ENCODE measurements at places on chromosomes 1 and 21.

- no peak for DNase-seq
These were observed 64.6 kb downstream of the SLC66A1 start for GRCh38 chr1:19376428-19377372.

DNA sequence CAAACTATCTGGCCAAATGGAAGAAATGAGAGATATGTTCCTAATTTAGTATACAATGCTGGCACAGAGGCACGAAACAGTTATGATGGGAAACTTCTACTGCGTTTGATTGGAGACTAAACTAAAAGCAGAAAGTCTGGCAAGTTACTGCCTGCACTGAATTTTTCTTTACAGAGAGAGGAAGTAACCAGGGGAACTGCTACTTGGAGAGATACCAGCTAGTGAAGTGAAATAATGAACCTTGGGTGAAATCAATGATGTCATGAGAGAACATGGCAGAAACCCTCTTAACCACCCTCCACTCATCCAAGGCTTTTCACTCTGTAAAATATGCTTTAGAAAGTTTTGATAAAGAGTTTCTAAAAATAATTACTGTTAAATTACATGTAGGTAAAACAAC is 29.3 kb downstream of the NIBAN1 start:
- DNase-seq, result no peak

- peak; percentile 11 for DNase-seq
These were observed 88.0 kb upstream of the SLFNL1 start for GRCh38 chr1:41109310-41110197.

DNA sequence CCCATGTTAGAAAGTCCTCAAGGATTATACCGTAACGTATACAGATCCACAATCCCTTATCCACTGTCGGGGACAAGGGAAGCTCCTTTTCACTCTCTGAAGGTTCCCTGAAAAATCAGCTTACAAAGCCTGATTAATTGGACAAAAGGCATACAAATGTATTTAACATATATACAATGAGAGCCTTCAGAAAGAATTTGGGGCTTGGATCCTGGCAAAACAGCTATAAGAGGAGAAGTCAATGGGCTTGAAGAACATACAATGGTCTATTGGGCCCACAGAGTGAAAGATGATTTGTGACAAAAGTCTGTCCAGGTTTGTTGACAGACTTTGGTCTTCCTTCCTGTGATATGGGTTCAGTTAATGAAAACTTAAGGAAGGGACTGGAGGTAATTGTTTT is 10.7 kb downstream of the TACSTD2 start:
- no peak for DNase-seq

GRCh38 chr1:3064901-3065300 is 4.1 kb upstream of the PRDM16 start:
- DNase-seq, result no peak

DNA sequence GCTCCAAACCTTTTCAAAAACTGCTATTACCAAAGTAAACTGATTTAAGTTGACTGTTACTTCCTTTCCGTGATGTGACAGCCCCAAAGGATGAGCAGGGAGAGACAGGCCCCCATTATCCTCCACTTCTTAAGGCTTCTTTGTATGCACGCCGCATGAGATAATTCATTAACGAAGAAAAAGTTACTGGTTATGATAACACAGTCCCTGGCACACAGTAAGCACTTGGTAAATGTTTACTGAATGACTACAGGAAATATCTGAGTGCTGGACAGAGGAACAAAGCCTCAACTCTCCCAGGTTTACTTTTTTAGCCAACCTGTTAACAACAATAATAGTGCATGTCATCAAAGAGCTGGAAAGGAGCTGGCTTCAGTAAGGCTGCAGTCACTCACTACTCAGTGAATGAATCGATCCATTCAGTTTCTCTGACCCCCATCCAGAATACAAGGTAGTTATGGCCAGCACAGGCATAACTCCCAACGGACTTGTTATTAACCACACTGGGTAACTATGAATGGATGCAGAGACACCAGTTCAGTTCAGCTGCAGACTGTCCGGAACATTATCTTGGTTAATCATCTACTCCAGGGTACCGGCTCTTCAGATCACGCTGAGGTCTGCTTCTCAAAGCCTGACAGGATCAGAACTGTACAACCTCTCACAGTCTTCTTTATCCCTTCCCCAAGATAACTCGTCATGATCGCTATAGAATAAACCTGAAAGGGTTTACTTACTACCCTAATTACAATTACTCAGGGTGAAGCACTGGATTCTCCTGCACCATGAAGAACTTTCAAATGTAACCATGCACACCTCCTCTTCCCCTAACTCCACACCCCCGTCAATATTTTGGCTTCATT is 58.3 kb downstream of the TGFBR3 start:
- DNase-seq, result peak; percentile 14

DNA sequence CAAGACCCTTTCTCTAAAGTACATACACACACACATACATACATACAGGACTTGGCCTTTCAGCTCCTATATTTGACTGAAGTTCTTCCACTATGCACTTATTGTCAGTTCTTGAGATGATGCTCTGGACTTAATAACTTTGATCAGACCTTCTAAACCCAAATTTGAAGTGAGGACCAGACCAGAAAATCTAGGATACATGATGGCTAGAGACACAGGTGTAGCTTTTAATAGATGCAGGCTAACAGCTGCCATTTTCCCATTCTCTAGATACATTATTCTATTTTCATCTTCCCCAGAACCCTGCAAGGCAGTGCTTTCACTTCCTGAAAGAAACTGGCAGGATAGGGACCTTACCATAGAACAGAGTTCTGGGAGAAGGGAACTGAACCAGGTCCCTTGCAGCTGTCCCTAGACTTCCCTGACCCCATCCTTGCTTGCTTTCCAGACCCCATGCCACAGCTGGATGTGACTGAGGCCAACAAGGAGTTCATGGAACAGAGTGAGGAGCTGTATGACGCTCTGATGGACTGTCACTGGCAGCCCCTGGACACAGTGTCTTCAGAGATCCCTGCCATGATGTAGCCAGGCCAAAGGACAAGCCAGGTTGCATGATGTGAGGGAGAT is 14.9 kb upstream of the RAB42 start:
- DNase-seq, result no peak

GRCh38 chr1:212667223-212668139 is 32.2 kb downstream of the BATF3 start:
- DNase-seq, result peak; percentile 90

GRCh38 chr21:16855164-16855667 is 657.6 kb upstream of the CXADR start:
- no peak for DNase-seq

- no peak for DNase-seq
These were observed 3.3 kb downstream of the IFNGR2 start for GRCh38 chr21:33406493-33406892.

DNA sequence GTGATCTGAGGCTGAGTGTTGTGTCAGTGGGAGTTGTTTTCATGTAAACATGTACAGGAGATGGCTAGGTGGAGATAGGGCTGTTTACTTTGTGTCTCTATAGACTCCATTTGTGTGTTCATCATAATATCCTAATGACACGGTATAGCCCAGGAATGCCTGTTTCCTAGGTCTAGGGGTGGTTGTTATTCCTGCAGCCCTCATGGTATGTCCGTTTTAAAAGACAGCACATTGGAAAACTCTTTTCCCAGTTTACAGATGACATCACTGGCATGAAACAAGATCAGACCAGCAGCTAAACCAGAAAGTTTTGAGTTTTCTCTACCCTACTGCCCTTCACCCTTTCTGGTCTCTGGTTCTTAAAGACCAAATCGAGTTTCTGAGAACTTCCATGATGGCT is 227.3 kb upstream of the TMEM51 start:
- no peak for DNase-seq

DNA sequence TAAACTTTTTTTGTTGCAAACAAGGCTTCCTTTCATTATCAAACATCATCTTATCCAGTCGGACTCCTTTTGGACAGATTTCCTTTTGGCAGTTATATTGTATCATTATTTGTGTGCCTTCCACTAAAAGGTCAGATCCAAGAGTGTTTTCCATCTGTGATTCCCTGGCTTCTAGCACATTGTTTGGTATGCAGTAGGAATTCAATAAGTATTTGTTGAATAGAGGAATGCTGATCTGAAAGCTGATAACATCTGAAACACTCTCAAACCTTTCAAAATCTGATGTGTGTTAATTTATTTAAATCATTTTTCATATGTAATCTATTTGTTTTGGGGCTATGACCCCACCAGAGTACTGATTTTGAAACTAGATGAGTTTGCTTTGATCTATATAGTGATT is 39.0 kb downstream of the NDC1 start:
- no peak for DNase-seq

GRCh38 chr1:13585612-13585991 is 2.0 kb downstream of the PDPN start:
- DNase-seq, result no peak

- peak; percentile 66 for DNase-seq
These were observed 29.5 kb downstream of the LDLRAP1 start for GRCh38 chr1:25572708-25573590.

DNA sequence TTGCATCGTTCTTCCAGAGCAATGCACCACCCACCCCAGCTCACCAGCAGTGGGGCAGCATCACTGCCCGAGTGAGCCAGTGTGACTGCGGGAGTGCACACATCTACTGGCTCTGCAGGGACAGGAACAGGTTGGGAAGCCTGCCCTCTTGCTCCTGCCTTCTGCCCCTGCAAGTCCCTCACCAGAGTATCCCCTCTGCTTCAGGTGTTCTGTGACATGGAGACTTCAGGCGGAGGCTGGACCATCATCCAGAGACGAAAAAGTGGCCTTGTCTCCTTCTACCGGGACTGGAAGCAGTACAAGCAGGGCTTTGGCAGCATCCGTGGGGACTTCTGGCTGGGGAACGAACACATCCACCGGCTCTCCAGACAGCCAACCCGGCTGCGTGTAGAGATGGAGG is 4.2 kb downstream of the ANGPTL7 start:
- no peak for DNase-seq

- no peak for DNase-seq
These were observed 1.3 kb upstream of the UBE2J2 start for GRCh38 chr1:1274931-1275431.

DNA sequence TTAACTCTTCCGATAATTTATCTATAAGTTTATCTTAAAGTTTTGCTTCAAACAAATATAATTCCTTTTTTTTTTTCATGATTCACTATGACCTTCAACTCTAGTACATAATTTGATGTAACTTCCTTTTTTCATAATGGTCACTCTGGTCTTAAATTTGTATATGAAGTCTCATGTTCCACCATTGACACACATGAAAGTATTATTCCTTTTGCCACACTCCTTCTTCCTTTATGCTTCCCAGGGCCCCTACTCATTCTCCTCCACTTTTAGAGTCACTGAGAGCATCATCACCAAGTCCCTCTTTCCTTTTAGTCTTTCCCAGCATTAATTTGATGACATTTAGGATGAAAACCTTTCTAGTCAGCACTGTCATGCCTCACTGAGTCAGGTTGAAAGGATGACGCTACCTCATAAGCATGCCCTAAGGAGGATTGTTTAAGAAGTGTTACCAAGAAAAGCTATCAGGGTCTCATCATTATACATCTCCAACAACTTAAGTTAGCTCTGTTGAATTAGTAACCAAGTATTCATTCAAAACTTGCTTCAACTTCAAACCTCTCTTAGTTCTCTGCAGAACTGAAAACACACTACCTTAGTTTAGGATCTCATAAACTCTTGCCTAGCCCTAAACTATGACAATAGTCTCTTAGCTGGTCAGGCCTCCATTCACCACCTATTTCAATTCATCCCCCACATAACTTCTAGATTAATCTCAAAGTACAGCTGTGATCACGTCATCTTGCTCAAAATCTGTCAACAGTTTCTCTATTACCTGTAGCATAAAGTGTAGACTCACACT is 14.5 kb downstream of the AUNIP start:
- DNase-seq, result no peak

DNA sequence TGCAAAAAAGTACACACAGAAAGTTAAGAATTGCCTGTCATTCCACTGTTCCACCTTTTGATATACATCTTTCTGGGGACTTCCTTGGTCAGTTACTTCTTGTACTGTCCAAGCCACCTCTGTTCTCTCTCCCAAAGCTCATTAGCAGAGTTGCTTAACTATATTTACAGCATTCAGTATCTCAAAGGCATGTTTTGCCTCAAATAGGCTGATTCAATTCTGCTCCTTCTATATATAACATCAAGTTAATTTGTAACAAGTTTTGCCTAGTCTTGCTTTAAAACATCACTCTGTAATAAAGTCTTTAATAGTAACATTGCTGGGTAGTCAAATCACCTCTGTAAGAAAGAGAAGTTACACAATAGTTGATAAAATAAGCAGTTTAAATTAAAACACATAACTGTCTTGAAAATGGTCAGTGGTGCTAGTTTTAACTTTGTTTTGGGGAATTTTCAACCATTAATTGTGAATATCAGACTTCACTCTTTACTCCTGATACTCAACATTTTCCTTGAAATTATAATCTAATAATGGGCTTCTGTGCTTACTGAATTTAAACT is 35.7 kb downstream of the EDARADD start:
- no peak for DNase-seq

DNA sequence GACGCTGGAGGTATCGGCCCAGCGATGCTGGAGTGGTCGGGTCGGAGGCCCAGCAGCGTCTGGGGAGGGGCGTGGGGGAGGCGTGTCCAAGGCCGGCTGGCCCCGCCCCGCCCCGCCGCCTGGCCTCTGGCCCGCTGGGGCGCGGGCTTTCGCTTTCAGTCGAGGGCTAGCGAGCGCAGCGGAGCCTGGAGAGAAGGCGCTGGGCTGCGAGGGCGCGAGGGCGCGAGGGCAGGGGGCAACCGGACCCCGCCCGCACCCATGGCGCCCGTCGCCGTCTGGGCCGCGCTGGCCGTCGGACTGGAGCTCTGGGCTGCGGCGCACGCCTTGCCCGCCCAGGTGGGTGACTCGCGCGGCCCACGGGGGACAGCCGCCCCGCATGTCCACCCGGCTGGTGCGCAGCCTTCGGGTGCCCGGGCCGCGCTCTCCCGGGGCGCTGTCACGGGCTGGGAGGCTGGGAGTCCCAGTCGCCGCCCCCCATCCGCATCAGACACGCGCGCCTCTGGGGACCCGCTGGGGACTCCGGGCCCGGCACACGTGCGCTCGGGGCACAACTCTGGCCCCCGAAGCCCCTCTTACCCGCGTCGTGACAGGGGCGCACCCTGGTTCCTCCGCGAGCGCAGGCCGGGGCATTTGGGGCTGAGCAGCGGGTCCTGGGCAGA is at the start of gene TNFRSF1B:
Gene TNFRSF1B, plus strand, starts transcription at position 158 of the 659 bp plus-strand sequence. Its CDS starts 101 bp downstream, at position 259.
- DNase-seq, result peak; percentile 24

DNA sequence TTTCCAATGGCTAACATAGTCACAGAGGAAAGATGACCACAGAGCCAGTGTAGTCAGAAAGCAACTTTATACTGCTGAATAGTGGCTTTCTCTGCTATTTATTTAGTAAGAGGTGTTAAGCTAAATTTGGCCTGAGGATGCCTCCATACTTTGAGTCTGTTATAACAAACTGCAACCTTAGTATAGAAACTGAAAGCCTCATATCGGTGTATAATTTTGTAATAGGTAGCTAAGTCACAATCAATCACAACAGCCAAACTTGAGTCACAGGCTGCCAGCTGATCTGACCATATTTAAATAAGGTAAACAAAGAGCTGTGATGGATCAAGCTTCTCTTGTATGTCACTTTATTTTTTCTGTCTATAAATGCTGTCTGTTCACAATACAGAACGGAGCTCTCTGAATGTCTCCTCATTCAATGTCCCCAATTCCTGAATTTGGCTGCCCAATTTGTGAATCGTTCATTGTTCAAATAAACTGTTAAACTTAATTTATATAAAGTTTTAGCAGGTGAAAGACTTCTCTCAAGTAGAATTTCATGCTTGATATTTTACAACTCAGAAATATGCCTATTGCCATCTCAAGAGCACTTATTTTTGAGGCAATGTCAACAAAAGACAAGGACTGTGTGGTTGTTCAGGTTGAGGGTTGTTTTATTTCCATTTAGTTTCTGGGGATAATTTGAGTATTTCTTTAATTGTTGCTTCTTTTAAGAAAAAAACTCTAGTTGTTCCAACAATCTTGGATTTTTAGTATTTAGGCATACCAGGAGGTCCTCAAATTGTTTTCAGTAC is 339.7 kb upstream of the B3GALT2 start:
- DNase-seq, result no peak
